ENCODE measurements at places on chromosomes 2 and 18.

DNA sequence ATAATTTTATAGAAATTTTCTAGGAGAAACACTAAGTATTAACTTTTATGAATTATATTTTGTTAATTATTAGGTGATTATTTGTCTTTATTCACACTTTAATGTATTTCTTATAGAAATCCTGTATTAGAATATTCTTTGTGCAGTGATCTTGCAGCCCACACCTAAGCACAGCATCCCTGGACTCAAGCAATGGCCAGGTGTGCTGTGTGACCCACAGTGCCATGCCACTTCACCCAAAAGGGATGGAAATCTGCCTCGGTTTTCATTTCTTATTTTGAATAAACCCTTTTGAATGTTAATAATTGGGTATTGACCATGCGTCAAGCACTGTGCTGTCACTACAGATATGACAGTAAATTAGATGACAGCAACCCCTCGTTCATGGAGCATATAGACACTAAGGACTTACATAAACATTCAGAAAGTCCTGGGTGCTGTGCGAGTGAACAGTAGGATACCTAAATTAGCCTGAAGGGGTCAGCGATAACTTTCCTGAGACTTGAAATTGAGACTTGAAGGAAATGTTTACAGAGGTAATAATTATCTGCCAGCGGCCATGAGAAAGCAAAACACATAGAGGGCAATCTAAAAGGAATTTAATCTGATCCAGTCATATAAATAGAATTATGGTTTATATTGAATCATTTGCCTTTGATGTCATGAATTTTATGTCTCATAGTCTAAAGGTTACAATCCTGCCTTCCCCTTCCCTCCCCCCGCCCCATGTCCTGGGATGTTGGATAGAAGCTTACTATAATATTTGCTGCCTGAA lies 52.7 kb upstream of the CALCRL start:
- DNase-seq, result no peak

GRCh38 chr2:190881084-190881597 lies 520 bp downstream of the GLS start:
- no peak for DNase-seq

DNA sequence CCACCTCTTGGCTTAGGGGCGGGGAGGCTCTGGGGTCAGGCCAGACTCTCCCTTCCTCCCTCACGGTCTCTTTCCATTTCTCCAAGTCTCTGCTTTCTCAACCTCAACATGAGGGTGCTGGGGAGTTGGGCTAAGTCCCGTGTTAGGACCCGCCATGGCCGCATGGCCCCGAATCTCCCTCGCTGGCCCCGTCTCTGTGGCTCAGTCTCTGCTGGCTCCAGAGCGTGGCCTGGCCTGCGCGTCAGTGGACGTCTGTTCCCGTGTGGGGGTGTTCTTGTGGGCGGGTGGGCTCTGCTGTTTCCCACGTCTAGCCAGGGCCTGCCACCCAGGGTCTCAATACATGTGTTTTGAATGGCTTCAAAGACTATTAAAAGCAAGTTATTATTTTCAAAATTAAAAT lies 12.4 kb downstream of the ALLC start:
- DNase-seq, result no peak

DNA sequence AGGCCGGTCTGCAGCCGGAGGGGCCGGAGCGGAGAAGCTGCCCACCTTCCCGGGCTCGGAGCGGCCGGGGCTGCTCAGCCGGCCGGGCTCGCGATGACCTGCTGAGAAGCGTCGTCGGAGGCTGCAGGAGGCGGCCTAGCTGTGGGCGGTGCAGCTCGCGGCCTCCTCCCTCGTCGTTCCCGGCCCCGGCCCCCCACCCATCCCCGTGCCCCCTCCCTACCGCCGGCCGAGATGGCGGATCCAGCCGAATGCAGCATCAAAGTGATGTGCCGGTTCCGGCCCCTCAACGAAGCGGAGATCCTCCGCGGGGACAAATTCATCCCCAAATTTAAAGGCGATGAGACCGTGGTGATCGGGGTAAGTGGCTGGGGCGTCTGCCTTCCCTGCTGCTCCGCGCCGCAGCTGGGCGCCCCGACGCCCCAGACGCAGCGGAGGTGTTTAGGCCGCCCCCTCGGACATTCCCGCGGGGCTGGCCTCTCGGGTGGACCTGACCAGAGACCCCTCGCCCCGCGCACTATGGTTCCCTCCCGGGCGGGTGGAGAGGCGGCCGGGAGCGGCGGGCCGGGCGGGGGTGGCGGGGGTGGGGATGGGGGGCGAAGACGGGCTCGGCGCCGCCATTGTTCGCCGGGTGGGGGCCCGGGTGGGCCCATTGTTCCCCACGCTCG lies 492 bp downstream of the KIF5C start:
- DNase-seq, result no peak

- no peak for DNase-seq
Measured at GRCh38 chr2:177429688-177430325, 37.2 kb downstream of the AGPS start.

DNA sequence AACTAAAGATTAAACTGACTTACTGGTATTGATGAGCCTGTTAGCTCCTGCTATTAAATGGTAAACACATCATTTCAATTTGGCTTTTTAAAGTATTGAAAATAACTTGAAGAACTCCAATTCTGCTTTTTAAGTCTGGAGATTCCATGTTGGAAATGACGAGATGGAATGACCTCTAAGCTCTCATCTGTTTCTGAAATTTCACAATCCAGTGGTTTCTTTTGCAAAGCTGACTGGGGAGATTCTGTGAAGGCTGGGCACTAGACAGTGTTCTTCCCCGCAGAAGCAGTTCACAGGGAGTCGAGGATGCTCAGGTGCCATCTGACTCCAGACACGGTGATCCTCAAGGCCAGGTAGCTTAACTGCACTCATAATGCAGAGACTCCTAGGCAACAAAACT lies 44.7 kb downstream of the DHRS9 start:
- DNase-seq, result no peak

GRCh38 chr2:240933966-240934700 lies 28.0 kb downstream of the CROCC2 start:
- no peak for DNase-seq

Data from stimulated activated CD4-positive, alpha-beta T cell treated with anti-CD3 and anti-CD28 coated beads, Interleukin-4, amount 100 ng/mL, for 48 hours (primary cell).